ENCODE measurements at places on chromosomes 2 and 18.

- no peak for DNase-seq
Measured at GRCh38 chr2:9655441-9656269, 24.9 kb upstream of the YWHAQ start.

- DNase-seq = no peak
Measured at GRCh38 chr18:55119016-55119415, 159.8 kb upstream of the CCDC68 start.

DNA sequence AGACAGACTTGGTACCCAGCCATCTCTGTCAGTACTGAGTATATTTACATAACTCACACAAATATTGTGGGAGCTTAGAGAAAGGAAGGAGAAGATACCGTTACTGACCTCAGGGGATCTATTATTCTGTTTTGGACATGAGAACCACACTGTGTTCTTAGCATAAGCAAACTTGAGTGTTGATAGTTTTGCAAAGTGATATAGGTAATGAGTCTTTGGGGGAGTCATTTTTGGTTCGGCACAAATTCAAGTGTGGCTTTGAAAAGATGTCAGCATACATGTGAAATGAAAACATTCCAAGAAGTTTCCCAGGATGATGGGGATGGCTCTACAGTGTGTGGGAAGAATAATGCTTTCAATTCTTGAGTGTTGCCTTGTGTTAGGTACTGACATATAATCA is 24.1 kb downstream of the SMARCAL1 start:
- DNase-seq = no peak

DNA sequence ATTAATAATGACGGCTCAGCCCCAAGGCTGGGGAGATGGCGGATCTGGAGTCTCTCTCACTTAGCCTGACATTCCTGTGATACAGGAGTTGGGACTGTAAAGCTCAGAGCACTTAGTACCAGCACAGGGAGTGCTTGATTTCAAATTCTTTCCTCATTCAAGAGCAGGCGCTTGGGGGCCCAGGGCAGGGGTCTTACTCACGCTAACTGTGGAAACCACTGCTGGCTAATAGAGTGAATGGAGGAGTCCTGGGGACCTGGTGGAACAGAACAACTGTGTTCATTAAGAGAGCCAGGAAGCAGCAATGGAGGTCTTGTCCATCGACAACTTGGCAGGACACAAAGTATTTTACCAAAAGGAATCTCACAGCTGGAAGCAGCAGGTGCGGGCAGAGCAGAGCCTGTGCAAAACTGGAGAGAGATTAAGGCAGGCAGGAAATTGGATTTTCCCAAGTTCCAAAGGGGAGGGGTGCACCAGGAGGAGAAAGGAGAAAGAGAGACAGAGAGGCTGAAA is 358.9 kb downstream of the TNS1 start:
- DNase-seq = no peak

GRCh38 chr18:76422121-76422520 is 72.9 kb downstream of the ZNF516 start:
- DNase-seq = no peak

- DNase-seq = no peak
Measured at GRCh38 chr2:46780801-46781445, 134.7 kb downstream of the MCFD2 start.

GRCh38 chr2:104825124-104825865 is 28.6 kb upstream of the POU3F3 start:
- no peak for DNase-seq

DNA sequence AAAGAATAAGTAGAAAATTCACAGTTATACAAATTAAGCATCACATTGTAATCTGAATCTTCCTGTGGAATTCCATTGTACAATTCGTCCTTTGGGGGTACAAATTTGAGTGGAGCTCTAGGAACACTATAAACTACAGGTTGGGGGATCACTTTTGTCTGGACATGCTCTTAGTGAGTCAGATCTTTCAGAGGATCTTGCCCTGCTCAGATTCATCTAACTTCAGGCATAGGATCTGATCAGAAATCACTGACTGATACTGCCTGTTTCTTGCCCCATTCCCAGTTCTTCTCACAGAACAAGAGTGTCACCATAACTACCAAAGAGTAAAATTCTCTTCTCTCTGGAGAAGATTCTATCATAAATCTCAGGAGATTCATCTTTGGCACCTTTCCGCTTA is 10.7 kb upstream of the VSNL1 start:
- no peak for DNase-seq

GRCh38 chr2:128305555-128306080 is 13.1 kb downstream of the HS6ST1 start:
- DNase-seq = no peak

GRCh38 chr18:3059272-3059671 is 46.3 kb upstream of the LPIN2 start:
- no peak for DNase-seq

All from left lobe of liver (tissue), 2 donors.